Stimulated activated CD8-positive, alpha-beta memory T cell treated with anti-CD3 and anti-CD28 coated beads, Interleukin-4, amount 100 ng/mL, for 48 hours (primary cell): ENCODE measurements at places on chromosomes 1 and 21.

DNA sequence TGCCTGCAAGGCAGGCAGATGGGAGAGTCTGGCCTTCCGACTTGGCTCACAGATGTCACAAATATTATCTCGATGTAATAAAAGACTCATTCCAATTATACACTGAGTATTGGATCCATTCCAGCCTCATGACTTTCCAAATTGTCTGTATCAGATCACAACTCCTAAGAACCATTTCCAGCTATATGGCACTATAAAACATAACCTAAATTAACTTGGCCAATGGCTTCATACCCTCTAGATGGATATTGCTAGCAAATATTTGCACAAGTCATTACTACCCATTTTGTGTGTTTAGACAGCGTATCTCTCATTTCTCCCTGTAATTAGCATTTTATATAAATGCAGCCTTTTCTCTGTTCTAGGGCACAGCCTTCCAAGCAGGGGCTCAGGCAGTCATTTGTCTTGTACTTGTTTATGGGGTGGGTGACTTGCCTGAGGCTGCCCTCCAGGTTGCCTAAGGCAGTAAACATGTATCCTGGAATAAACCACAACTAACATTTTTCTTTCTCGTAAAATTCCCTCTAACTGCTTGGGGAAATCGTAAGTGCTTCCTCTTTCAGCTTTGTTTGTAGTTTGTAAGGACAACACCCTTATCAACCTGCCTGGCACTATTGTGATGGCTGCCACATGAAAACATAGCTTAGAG, 70.6 kb upstream of the KCNJ6 start:
- no peak for DNase-seq

GRCh38 chr1:9716404-9717192, 65.1 kb downstream of the PIK3CD start:
- peak; percentile 62 for DNase-seq

DNA sequence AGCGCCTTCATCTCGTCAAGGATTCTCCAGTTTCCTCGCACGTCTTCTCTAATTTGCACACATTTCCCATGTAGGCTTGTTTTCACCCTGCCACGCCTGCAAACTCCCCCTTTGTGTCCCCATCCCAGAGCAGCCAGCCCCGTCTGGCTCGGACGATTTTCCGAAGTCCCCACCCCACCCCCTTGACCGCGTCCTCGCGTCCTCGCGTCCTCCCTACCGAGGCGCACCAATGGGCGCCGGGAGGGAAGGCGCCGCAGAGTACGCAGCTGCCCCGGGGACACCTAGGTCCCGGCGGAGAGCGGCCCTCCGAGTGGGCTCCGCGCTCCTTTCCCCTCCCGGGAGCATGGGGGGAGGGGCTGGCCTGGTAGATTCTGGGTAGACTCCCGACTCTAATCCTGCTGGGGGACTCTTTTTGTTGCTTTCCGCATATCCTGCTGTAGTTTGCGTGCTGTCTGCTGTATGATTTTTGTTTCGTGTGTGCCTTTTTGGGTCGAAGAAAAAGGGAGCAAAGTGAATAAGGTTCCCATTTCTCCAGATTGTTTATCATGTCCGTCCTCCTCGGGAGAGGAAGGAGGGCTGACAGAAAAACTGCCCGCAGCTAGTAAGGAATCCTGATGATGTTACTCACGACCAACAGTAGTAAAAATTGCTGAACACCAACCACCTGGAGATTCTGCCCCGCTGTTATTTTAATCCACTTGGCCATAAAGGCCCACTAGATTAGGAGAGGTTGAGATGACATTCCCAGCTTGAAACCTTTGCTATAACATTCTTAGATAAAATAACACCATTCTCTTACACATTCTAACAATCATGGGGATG, 1.5 kb downstream of the CACHD1 start:
- peak; percentile 31 for DNase-seq

DNA sequence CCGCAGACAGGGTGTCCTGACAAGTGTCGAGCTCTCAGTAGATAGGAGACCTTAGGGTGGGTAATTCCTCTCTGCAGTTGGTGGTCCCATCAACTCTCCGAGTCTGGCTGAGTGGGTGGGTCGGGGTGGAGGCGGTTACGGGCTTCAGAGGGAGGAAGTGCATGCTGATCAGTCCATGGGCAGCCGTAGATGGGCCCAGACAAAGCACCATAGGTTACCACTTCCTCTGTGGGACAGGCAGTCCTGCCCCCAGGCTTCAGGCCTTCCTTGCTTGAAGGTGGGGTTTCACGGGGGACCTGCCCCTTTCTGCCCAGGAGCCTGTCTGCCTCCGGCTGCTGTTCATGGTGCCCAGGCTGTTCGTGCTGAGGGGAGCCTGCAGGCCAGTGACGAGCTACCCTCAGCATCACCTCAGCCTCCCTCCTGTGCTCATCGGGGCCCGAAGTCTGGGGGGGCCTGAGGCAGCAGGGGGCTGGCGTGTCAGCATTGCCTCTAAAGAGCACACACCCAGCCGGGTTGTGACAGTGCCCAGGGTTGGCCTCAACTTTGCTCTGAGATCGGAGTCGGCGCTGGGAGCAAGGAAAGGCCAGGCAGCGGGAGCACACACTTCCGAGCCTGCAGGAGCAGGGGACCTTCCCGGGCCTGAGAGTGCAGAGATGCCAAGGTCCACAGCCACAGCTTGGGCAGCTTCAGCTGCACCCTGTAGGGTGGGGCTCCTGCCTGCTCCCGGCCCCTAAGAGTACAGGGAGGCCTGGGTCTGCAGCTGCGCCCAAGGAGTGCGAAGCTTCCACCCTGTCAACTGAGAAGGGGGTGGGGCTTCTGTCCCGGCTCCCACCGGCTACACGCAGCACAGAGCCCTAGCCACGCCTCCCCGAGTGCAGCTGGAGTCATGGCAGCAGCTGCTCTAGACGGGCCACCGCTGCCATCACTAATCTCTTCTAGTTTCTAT, 225.4 kb upstream of the NRIP1 start:
- DNase-seq = no peak

DNA sequence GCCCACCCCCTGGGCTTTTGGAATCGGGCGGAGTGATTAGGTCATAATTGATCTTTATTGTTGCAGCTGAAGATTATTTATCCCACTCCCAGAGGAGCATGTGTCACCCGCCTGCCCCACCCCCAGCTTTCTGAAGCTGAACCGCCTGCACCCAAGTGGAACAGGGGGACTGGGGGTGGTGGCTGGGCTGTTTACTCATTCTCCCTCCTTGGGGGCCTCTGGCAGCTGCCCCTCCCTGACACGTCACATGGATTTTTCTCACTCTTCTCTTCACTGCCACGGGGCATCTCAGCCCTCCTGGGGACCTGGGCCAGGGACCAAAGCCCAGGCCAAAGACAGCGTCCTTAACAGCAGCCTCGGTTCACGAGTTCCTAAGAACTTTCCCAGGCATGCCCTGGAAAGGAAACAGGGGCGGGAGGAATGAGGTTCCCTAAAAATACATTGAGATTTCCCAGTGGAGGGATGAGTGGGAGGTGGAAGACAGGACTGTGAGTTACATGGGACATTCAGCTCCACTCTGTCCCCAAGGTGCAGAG, 31.6 kb upstream of the SOX13 start:
- DNase-seq = no peak

DNA sequence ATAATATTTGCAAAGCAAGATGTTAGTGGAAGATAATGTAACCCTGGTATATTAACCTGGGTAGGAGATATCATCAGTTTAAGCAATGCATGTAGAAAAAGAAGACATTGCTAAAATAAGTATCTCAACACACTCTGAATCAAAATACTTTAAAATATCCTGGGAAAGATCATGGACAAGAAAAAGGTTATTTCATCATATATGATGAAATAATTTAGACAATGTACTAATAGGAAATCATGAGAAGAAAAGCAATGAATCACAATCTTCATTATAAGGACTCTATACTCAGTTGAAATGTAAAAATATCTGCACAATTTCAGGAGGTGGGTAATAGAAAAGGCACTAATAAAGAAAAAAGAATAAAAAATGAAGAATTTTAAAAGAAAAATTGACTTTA, 158.8 kb downstream of the KCNT2 start:
- no peak for DNase-seq

- DNase-seq = no peak
Measured at GRCh38 chr1:55235722-55236121, 20.6 kb upstream of the USP24 start.

DNA sequence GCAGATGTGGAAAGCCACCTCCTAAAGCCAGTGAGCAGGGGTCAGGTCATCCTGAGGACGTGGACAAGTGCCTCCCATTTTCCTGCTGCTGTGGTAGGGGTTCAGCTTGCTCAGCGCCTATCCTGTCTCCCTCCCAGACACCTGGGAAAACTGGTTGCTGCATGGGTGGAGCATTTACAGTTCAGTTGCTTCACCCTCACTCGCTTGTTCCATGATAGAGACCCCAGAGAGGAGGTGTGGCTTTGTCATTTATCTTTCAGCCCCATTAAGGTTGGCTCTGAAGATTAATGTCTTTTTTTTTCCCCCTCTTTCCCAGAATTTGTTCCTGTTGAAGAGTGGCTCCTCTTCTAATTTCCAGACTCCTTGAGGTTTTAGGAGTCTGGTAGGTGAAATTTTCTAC, 9.2 kb downstream of the VANGL1 start:
- no peak for DNase-seq

DNA sequence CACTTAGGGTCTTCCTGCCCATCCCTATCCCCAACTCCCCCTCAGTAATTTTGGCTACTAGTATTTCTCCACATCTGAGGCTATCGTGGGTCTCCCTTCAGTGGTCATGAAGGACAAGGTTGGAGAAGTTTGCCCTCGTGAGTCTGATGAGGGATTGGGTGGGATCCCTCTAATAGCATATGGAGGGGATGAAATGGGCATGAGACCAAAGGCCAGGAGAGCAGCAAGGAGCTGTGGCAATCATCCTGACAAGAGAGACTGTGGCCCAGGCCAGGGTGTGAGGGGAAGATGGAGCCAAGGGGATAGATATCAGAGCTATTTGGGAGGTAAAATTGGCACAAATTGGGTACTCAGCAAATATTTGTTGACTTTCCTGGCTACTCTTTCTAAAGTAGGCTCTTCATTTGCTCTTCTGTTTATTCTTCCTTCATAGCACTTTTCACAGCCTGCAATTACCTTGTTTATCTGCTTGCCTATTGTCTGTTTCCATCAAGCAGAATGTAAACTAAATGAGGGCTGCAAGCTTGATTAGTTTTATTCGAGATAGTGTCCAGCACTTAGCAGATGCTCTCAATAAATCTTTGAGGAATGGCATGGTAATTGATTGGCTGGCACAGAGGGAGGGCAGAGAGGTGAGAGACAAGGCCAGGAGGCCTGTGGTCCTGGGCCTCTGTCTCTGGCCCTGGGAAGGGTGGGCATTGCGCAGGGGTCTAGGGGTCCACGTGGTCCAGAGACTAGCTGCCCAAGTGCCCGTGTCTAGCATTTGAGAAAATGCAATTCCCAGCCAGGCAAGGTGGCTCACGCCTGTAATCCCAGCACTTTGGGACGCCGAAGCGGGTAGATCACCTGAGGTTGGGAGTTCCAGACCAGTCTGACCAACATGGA, 1.5 kb upstream of the PLK3 start:
- no peak for DNase-seq

GRCh38 chr1:2286923-2287322, 58.8 kb downstream of the SKI start:
- DNase-seq = no peak

GRCh38 chr1:91608876-91609275, 108.2 kb downstream of the CDC7 start:
- DNase-seq = no peak

DNA sequence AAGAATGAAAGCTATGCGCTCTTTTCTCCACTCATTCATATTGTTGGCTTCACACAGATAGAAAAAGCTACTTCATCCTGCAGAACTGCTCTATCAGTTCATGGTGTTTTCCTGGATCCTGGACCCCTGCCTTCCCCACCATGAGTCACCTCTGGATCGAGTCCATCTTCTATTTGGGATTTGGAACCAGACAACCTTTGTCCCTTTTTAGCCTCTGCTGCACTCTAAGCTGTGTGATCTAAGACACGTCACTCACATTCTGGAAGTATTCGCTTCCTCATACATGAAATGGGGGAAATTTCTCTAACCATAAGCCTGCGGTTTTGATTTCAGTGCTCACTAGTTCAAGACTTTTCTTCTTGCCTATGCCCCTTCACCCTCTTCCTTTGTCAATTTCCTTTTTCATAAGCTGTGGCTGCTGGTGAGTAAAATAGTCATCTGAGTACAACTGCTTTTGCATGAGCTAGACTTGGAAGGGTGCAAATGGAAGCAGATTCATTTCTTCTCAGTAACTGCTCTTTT, 14.1 kb upstream of the DEGS1 start:
- no peak for DNase-seq

DNA sequence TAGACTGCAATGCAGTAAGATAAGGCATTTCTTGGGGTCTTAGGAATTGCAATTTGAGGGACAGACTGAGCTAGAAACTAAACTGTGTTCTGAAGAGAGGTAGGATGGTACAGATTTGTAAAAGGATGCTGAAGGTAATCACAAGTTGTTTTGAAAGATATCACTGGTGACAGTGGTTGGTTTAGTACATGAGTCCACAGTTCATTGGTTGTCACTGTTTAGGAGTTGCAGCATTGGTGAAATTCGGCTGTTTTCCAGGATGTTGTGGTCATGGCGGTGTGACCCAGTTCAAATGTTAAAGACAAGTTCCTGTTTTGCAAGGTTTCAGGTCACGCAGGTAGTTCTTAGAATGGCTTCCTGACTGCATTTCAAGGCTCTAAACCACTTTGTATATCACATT, 292.8 kb upstream of the B3GALT2 start:
- peak; percentile 49 for DNase-seq

GRCh38 chr1:89104687-89105086, 21.2 kb downstream of the GBP2 start:
- DNase-seq = no peak

DNA sequence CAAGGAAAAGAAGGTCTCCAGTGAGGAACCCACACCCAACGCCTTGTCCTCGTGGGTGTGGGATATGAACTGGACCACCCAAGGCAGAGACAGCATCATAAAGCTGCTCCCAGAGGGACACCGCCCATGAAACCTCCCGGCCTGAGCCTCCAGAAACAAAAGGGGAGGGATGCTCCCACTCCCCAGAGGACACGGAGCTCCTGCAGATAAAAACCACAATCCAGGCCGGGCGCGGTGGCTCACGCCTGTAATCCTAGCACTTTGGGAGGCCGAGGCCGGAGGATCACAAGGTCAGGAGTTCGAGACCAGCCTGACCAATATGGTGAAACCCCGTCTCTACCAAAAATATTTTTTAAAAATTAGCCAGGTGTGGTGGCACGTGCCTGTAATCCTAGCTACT, 66.4 kb downstream of the CHD5 start:
- no peak for DNase-seq

GRCh38 chr1:170407581-170407980, 124.4 kb upstream of the GORAB start:
- DNase-seq = no peak

- DNase-seq = peak; percentile 65
Measured at GRCh38 chr1:226549937-226550671, 1.5 kb downstream of the STUM start.
